Activated CD4-positive, alpha-beta T cell treated with anti-CD3 and anti-CD28 coated beads, Interleukin-2, amount 50 U/mL, for 24 hours (primary cell): ENCODE measurements at places on chromosomes 2 and 18.
A peak's percentile ranks its signal among the peaks of the same experiment; 100 is the strongest.

DNA sequence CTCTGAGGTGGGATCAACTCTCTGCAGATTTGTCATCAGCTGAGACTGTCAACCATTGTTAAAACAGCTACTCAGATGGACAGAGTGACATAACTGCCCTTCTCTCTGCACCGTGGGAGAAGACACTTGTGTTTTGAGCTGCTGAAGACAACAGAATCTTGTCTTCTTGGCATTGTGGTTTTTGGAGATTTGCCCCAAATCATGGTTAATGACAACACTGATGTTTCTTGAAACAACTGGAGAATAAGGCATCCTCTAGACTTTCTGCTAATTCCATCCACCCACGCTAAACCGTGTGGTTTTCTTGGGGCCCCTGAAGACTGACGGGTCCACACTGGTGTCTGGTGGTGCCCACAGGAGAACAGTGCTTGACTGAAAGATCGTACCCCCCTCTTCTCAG is 39.5 kb downstream of the SH3BP4 start:
- DNase-seq: no peak

DNA sequence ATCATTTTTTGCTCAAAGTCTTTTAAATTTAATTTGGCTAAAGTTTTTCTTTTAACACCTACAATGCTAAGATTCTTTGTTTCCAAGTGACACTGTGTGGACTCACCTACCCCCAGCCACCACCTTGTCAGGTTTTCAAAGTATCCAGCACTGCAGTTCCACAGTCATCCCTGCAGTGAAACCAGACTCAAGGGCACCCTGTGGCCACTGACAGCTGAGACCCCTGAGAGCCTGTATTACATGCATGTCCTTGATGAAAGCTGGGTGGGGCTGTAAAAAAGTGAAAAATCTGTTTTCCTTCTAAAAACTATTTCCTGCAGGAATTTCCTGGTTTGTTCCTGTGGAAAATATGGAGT is 19.9 kb downstream of the TPRKB start:
- no peak for DNase-seq

- DNase-seq: no peak
Measured at GRCh38 chr2:217834057-217834620, 168.7 kb downstream of the TNS1 start.

GRCh38 chr2:127361929-127362885 is 25.6 kb downstream of the MAP3K2 start:
- no peak for DNase-seq

DNA sequence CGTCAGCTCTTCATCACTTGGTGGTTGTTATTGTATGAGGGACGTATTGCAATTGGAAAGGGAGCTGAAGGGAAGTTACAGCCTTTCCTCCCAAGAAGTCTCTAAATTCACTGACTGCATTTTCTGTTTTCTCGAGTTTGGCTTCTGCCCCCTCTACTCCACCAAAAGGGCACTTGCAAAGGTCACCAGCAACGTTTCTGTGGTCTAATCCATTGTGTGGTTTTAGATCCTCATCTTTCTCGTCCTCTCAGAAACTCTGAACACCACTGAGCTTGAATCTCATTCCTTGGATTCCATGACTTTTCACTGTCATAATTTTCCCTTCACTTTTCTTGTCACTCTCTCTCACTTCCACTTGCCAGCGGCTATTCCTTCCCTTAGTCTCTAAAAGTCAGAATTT is 308.0 kb downstream of the AFF3 start:
- DNase-seq: no peak

DNA sequence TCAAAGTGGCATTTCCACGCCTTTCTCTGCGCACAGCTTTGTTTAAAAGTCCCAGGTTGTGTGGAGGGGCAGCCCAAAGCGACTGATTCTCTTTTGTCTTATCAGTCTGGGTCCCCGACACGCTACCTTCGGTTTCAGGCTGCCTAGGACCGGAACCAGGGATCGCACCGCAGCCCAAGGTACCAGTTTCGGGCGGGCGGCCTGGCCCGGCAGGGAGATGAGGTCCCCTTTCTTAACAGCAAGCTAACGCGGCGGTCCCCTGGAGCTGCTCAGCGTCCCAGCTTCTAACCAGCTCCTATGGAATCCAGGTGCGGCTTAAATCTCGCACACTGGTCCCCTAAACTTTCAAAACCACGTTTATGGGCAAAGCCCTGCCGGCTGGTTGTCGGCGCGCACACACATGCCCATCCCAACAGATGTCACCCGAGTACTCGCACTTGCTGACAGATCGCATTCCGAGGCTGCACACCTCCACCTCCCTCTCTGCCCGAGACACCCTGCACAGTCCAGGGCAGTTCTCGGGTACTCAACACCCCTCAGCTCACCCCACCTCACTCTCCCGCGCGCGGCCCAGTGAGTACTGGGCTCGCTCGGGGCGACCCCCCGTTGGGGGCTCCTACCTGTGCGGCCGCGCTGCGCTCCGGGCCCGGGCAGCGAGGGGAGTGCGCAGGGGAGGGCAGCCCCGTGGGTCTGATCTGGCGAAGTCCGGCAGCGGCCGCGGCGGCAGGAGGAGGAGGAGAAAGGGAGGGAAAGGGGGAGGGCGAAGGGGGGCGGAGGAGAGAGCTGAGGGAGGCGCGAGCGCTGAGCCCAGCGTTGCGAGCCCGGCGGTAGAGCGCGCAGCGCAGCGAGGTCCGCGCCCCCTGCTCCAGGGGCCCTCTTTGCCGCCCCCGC is at the start of gene EFEMP1:
Gene EFEMP1 (minus strand): TSS at position 692 of the 891 bp plus-strand sequence. CDS start 1,342 bp downstream, outside the sequence.
- DNase-seq: no peak

DNA sequence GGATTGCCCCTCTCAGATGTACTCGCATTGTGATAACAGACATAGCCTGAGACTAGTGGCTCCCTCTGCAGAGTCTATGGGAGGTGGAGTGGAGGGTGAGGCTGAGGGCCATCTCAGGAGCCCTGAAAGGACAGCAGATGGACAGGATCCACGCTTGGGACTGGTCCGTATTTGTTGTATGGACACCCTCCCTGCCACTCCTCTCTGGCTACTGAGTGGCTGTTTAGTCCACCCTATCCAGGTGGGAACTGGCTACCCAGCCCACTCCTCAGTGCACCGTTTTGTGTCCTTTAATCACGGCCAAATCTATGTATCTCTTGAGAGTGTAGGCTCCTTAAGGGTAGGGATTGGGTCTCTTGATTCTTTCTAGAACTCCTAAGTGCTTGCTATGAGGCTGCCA is 4.5 kb upstream of the GLI2 start:
- DNase-seq: no peak

- DNase-seq: no peak
Measured at GRCh38 chr2:23249348-23249747, 135.6 kb upstream of the KLHL29 start.

- DNase-seq: no peak
Measured at GRCh38 chr2:131030478-131030971, 62.7 kb downstream of the FAM168B start.

DNA sequence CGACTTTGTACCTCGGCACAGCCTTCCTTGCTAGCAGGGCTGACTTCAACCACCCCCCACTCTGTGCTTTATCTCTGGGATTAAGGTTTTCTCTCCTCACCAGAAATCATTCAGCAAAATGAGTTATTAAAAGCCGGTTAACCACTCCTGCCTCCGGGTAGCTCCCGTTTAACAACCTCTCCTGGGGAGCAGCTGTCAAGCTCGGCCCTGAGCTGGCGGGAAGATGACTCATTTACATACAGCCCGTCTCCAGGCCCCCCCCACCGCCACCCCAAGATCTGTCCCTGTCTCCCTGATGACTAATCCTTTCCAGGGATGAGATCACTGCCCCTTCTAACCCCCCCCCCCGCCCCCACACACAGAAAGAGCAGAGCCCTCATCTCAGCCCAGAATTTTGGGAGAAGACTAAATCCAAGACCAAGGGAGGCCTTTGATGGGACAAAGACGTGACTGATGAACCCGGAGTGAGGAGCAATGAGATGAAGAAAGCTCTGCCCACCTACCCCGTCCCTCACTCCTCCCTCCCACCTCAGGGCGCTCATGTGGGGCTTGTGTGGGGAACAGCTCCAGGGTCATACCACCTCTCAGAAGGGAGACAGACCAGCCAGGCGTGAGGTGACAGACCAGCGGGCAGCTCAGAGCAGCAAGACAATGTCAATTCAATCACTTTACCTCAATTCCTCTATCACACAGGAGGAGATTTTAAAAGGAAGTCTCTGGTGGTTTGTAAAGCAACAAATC is 131.4 kb downstream of the MSH2 start:
- DNase-seq: no peak

GRCh38 chr2:145038041-145038525 is 518.2 kb upstream of the ZEB2 start:
- DNase-seq: no peak

GRCh38 chr2:108980076-108980475 is 8.9 kb downstream of the EDAR start:
- DNase-seq: no peak

DNA sequence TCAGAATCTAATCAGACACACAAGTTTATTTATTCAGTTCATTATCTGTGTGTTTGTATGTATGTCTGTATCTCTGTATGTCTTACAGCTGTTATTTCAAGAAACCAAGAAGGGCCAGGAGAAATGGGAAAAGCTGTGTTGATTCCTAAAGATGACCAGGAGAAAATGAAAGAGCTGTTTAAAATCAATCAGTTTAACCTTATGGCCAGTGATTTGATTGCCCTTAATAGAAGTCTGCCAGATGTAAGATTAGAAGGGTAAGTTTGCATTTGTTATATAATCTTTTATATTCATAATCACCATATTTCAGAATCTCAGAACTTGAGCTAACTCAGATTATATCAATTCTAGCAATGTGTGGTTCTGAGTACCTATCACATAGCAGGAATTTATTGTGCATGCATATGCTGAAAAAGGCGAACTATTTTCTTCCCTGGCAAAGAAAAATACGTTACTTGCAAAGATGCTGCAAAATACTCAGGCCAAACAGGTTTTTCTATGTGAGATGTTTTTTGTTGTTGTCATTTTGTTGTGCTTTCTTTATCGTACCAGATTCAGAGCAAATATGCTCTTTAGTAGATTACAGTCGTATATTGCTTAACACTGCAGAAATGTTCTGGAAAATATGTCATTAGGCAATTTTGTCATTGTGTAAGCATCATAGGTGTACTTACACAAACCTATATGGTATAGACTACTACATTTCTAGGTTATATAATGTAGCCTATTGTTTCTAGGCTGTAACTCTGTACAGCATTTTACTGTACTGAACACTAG is 268.7 kb downstream of the GALNT13 start:
- no peak for DNase-seq

DNA sequence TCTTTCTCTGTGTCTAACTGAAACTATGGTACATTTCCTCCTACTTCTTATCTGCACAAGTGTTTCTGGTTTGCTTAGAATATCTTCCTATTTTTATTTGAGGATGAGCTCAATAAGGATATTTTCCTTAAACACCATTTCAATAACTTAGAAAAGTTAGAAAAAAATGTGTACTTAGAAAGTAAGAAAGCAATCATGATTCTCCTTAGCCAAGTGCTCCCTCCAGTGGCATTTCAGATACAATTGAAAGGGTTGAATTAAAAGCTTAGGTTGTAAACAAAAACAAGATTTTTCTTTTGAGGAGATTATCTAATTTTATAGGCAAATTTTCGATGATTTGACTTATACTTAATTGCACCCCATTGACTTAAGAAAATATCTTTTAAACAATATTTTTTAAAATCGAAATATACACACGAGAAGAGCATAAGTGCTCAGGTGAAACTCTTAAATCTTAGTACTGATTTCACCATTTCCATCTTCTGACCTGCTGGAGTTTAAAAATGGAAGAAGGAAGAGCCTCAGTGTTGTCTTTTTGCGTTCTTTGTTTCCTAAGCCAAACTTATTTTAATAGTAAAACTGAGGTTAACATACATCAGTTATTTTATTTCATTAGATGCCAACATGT is 26.9 kb downstream of the C18orf63 start:
- DNase-seq: no peak

GRCh38 chr2:69709290-69709689 is 32.6 kb upstream of the ANXA4 start:
- DNase-seq: no peak

GRCh38 chr2:51553476-51553875 is 521.5 kb upstream of the NRXN1 start:
- no peak for DNase-seq

DNA sequence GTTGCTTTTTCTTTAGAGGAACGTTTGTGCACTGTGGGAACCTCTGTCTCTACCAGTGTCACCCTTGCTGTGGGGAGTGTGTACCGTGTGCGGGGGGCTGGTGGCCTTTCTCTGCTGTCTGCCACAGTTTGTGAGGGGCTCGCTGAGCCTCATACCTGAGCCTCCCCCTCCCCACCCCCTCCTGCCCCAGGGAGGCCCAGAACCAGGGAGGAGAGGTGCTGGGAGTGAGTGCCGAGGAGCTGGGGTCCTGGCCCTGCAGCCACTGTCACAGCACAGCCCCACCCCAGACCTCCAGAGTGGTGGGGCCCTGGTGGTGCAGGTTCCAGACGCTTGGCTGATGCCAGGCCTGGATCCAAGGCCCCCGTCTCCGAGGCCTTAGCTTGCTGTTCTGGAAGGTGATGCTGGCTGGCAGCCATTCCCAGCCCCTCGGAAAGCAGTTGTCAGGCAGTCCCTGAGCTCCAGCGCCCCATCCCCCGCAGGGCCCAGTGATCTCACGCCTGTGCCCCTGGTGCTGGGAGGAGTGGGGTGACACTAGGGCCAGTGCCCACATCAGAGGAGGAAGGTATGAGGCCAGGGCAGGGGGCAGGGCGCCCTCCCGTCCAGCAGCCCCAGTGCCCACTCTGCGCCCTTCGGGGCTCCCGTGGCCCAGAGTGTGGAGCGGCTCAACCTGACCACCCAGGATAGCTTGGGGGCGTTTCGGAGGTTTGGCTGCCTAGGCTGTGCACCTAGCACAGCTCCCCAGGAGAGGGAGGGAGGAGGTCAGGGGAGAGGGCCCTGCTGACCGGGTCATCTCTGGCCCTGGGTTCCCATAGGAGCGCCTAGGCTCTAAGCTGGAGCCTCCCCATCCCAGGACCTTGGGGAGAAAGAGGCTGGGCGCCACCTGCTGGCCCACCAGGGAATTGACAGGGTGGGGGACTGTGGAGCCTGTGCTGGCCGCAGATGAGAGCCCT is 53.0 kb upstream of the ALPP start:
- DNase-seq: peak; percentile 39

GRCh38 chr2:212357606-212358005 is 181.0 kb downstream of the ERBB4 start:
- no peak for DNase-seq

DNA sequence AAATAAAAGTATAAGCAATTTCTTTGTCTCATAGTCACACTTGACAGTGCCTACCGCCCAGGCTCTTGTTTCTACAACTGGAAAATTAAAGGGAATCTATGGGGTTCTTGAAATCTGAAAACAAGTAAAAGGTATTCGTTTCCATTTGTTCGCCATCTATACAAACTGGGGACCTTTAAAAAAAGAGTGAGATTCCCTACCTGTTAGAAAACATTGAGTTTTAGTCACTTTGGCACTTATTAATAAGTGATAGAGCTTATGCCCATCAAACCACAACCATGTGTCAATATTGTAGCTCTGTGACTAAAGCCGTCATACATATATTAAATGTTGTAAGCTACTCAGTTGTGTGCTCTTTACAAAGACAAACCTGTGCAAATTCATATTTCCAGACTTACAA is 13.2 kb downstream of the FN1 start:
- no peak for DNase-seq
